ENCODE measurements at places on chromosomes 2 and 18. TPM values are rescaled to one million over a fixed set of nuclear protein-coding genes. Genes with fewer than 3 reads are reported as not detected.

AFG3L2 gene
- 42.1 TPM for polyA plus RNA-seq

TMEM37 gene
- polyA plus RNA-seq = not detected

SERPINB11 gene
- polyA plus RNA-seq = not detected

MAPRE2 gene
- 96.3 TPM for polyA plus RNA-seq

MOCOS gene
- not detected for polyA plus RNA-seq

CYRIA gene
- polyA plus RNA-seq = 5.6 TPM

STK36 gene
- polyA plus RNA-seq = 4.3 TPM

DNA sequence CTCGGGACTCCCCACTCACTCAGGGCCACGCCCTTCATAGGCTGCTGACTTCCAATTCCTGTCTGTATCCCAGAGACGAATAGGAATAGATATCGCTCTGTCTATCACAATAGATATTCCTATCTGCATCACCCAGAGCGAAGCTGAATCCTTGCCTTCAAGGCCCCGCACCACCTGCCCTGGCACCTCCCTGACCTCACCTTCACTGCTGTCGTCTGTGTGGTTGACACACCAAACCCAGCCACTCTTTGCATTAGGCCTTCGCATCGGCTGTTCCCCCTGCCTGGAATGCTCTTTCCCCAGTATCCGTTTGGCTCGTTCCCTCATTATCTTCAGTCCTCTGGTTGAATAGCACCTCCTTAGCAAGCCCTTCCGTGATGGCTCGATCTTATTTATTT is 43.5 kb downstream of the ATOH8 start:
- DNase-seq = no peak

DNA sequence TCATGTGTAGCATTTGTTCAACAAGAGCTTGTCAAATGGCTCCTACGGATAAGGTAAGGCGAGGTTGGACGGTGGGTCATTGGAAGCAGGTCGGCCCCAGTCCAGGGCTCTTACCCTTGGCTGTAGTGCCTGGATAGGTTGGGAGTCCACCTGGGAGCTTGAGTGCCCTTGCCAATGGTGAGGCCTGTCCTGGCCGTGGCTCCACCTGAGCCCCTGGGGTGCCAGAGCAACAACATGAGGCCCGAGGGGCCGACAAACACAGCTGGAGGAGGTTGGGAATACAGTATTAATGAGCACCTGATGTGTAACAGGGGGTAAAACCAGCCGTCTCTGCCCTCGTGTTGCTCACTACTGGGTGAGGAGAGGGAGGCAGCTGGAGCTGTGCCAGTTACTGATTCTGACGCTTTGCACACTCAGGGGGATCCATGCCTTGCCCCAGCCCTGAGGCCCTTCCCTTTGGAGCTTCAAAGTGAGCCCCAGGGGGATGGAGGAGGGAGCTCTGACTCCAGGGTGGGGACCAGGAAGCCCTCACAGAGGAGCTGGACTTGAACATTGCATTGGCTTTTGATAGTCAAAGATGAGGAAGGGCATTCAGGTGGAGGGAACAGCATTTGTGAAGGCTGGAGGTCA is 87.2 kb downstream of the RHOB start:
- DNase-seq = no peak

DNA sequence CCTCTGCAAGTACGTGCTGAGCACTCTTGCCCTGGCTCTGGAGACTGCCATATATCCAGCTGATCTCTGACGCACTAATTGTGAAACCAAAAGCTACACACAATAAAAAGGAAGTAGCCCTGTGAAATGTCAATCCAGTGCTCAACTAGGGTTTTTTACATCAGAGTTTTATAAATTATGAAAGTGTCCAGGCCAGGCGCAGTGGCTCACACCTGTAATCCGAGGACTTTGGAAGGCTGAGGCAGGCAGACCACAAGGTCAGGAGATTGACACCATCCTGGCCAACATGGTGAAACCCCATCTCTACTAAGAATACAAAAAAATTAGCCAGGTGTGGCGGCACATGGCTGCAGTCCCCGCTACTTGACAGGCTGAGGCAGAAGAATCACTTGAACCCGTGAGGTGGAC is 24.5 kb upstream of the PEX13 start:
- DNase-seq = no peak

GRCh38 chr18:29556070-29556469 is 1379.1 kb upstream of the CDH2 start:
- DNase-seq = no peak

- DNase-seq = no peak
Observed at GRCh38 chr2:145146691-145147090, 626.8 kb upstream of the ZEB2 start.

DNA sequence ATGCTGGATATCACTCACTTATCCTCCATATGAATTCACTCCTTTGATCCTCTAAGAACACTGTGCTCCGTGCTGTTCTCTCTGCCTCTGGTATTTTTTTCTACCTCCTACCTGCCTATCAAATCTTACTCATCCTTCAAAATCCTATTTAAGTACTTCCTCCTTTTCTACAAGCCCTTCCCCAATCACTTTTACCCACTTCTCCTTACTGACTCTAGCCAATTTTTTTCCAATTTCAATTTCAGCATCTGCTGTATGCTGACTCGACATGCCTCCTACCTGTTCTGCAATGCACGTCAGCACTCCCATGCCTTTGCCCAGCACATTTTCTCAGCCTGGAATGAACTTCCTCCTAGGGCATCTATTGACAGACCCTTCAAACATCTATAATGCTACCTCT is 37.3 kb upstream of the LNPK start:
- no peak for DNase-seq

- no peak for DNase-seq
Observed at GRCh38 chr2:191026377-191026776, 12.4 kb upstream of the STAT1 start.

DNA sequence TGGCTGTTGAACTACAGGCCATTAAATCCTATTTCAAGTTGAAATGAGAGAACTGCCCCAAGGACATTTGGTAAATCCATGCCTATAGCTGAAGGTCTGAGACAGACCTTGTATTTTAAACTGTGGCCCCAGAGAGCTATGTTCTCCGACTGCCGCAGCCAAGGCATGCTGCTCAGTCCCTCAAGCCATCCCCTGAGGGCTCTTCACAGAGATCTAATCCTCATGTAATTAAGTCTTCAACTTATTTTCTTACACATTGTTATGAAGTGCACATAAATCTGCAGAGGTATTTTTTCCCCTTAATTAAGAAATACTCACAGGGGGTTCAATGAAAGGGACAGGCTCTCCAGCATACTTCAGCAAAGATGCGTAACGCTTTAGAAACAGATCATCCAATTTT is 50.6 kb downstream of the ABCG8 start:
- DNase-seq = no peak

- no peak for DNase-seq
Observed at GRCh38 chr2:8189316-8189715, 492.5 kb upstream of the ID2 start.

- no peak for DNase-seq
Observed at GRCh38 chr2:144452169-144452988, 67.5 kb downstream of the ZEB2 start.

DNA sequence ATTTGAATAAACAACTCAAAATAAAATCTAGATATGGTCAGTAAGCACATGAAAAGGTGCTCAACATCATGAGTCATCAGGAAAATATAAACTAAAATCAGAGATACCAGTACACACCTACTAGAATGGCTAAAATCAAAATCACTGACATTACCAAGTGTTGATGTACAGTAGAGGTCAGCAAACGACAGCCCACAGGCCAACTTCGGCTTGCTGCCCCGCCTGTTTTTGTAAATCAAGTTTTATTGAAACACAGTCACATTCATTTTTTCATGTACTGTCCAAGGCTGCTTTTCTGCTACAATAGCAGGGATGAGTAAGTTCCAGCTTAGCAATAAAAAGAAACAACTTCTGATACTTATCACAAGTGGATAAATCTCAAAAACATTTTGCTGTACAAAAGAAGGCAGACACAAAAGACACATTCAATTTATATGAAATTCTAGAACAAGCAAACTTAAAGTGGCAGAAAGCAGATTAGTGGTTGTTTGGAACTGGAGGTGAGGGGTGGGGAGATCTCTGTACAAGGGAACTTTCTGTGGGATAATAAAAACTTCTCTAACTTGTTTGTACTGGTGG is 32.1 kb downstream of the TRAK2 start:
- no peak for DNase-seq

DNA sequence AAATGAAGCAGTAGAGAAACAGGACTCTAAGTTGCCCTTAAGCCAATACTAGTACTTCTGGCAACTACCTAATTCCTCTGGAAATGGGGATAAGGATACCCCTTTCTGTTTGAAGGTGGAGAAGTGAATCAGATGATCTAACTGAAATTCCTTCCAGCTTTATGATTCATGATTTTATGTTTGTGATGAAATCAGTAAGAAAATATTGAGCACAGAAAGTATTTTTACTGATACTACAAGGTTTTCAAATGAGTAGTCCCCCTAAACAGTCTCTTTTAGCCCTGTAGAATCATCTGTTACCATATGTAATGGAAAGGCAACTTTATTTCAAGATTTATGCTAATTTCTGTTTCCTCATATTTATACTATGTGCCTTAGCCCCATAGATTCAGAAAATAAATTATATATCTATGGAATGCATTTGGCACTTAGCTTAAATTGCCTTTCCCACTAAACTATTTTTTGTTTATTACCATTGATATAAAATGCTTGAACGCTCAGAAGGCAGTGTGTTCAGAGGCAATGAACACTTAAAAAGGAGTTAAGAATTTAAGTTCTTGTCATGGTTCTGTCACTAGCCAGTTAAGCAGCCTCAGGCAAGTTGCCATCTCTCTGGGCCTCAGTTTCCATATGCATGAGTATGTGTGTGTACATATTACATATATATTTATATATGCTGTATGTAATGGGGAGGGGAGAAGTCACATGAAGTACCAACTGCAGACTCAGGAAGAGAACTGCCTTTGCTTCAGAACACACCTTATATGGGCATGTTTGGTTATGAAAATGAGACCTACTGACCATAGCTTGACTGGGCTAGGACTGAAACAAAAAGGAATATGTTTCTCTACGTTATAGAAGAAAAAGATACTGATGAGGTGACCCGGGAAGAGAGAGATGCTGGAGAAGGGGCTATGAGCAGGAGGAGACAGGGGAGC is 97.7 kb downstream of the CDC42EP3 start:
- no peak for DNase-seq

- DNase-seq = no peak
Observed at GRCh38 chr2:107094450-107094986, 208.6 kb upstream of the ST6GAL2 start.

DNA sequence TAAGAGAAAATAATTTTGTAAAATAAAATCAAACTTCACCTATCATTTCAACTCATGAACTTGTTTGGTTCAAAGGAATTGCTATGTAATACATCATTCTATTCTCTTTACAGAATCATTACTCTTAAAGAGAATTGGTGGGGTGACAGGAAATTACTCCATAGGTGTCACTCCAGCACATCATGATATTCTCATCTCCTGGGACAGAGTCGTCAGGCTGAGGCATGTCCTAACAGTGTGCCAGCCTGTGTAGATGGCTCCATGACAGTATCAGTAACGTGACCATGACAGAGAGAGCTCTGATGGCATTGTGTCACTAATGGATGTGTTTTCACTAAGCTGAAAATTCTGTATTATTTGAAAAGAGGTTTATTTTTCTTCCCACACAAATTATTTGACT is 13.9 kb downstream of the SPATS2L start:
- DNase-seq = no peak

DNA sequence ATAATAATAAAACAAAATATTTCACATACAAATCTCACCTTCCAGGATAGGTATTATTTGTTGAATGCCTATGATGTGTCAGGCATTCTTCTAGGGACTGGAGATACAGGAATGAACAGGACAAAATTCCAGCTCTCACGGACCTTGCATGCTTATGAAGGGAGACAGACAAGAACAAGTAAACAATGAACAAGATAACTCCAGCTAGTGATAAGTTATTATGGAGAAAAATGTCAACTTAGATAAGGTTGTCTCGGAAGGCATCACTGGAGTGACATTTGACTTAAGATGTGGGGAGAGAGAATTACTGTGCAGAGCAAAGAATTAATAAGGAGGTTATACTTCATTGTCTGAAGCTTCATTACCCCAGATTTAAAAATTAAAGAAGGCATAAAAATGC is 836.7 kb downstream of the SOCS6 start:
- DNase-seq = no peak

- no peak for DNase-seq
Observed at GRCh38 chr18:7608781-7609201, 41.7 kb downstream of the PTPRM start.
